ENCODE measurements at places on chromosomes 1 and 21. TPM values are rescaled to one million over a fixed set of nuclear protein-coding genes. Genes with fewer than 3 reads are reported as not detected.

- DNase-seq, result no peak
Observed at GRCh38 chr1:187871177-187871845, 1042.6 kb downstream of the PLA2G4A start.

DNA sequence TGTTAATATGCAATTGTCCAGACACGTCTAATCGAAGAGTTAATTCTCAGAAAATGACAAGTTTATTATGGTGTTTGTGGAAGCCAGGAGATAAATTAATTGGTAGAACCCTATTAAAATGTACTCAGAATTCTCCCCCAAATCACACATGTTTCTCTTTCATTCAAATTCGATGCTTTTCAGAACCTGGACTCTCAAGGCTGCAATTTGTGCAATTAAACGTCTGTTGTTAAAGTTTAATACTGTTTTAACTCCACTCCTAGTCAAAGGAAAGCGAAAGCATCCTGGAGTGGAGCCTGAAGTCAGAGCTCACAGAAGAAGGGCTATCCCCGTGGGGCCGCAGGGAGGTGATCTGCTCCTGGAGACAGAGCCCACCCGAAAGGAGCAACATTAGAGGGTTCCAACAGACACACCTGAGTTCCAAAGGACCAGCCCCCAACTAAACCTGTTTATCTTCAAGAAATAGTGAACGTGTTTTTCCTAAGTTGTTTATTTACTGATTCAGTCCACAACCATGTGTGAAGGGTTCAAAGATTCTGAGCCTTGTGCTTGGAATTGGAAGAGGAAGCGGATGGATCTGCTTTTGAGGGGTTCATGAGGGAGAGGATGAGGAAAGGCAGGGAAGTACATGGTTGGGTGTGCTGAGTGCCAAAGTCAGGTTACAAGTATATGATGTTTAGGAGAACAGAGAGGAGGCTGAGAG lies 68.0 kb upstream of the AKT3 start:
- DNase-seq, result no peak

DNA sequence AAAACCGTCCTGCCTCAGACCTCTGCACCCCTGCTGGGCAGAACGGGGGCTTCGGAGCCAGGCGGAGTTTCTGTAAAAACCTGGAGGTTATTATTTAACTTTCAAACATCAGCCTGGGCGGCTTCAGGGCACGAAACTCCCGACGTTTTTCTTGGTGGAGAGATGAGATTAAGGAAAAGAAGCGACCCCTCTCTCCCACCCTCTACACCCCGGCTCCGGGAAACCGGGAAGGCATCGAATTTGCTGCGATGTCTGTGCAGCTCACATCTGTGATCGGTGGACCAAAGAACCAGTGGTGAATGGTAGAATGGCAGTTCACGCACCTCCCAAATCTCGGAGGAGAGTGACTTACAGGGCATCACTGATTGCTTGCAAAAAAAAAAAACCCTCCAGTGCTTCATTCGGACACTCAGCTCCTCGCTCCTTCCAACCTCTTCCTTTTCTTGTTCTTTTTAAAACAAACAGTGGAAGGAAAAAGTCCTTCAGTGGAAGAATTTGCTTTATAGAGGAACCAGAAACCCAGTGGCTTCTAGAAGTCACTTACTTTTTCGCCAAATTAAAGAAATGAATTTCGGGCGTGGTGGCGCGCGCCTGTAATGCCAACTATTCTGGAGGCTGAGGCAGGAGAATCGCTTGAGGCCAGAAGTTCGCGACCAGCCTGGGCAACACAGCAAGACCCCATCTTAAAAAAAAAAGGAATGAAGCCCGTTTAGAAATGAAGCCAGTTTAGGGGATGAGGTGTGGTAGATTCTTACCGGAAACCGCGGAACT lies 884 bp downstream of the PHACTR4 start:
- no peak for DNase-seq

DNA sequence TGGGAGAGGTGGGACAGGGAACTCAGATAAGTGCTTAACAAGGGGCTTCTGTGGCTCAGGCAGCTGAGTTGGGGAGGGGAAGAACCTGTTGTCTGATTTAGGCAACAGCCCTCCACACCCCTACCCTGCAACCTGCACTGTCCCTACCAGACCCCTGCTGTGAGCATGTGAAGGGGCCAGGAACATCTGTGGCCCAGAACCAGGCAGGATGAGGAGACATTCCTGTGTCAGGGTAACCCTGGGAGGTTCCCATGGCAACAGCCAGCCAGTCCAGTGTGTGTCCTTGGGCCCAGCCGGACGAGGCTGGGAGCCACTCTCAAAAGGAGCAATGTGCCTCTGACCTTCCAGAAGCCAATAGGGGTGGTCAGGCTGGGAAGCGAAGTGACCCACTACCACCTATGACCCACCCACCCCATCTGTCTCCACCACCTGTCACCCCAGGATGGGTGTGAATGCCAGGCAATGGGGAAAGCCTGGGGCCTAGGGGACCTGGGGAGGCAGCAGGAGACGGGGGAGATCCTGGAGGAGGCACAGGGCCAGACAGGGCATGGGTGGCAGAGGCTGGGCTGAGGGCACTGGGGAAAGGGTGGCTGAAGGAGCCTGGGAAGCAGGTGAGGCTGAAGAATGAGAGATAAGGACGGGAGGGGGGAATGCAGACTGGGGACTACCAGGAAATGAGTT lies 5.0 kb upstream of the PMVK start:
- no peak for DNase-seq

ZNF326 gene
- total RNA-seq, result 26.2 TPM
